Activated CD4-positive, alpha-beta T cell treated with anti-CD3 and anti-CD28 coated beads for 1 hour (primary cell): ENCODE measurements at places on chromosomes 6 and 20.

- DNase-seq, result no peak
Observed at GRCh38 chr6:84227044-84227433, 404 bp downstream of the CEP162 start.

DNA sequence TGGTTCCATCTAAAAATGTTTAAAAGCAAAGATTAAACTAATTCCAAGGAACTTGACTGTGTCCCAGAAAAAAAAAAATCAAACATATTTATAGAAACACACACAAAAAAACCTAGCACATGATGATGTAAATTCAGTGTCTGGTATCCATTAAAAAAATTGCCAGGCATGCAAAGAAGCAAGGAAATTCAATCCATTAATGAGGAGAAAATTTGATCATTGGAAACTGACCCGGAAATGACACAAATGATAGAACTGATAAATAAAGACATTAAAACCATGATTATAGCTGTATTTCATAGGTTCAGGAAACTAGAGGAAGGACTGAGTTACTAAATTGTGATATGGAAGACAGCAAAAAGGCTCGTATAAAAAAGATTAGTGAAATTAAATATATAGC lies 34.7 kb downstream of the PDYN start:
- DNase-seq, result no peak

DNA sequence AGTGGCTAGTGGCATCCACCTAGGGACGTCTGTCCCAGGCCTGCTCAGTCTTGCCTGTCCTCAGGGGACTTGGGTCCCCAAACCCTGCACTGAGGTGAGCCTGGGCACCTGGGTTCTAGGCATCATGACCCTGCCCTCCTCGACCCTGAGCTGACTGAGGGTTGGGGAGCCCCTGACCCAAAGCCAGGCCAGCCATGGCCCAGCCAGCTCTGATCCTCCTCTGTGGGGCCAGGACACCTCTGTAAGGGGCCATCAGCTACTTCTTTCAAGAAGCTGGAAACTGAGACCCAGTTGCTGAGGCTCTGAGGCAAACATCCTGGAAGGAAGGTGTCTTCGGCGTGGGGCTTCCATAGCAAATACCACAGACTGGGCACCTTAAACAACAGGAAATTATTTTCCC lies 329.3 kb downstream of the QKI start:
- no peak for DNase-seq

GRCh38 chr6:64482631-64483030 lies 847.0 kb downstream of the PHF3 start:
- no peak for DNase-seq

DNA sequence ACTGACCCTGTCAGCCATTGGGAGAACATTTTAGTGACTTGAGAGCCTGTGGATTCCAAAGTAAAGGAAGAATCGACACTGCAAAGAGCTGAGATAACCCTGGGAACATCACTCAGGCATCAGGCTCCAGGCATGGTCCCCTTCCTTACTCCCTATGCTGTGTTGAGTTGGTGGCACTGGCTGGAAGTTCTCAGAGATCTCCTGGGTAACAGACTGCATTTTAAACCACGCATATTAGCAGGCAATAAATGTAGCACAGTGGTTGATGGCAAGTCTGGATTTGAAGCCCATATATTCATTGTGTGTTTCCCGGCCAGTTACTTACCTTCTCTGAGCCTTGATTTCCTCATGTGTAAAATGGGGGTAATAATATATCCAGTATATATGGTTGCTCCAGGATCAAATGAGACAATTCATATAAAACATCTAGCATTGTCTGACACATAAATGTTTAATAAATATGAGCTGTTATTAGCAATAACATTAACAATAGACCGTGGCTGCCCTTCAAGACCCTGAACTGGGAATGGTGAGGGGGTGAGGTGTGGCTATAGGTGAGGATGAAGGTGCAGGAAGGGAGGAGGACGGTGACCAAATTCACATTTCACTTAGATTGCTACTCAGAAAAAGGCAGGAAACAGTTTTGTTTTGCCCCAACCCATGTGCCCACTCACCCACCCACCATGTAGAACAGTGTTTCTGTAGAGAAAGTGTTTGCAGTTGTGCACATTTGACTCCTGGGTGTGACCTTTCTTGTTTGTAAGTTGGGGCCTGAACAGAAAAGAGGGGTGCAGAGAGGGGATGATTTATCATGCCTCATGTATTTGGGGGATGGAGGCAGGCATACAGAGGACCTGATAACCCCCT lies 2.1 kb downstream of the PLCG1 start:
- no peak for DNase-seq

GRCh38 chr20:25173321-25173720 lies 22.2 kb upstream of the ENTPD6 start:
- DNase-seq, result no peak

DNA sequence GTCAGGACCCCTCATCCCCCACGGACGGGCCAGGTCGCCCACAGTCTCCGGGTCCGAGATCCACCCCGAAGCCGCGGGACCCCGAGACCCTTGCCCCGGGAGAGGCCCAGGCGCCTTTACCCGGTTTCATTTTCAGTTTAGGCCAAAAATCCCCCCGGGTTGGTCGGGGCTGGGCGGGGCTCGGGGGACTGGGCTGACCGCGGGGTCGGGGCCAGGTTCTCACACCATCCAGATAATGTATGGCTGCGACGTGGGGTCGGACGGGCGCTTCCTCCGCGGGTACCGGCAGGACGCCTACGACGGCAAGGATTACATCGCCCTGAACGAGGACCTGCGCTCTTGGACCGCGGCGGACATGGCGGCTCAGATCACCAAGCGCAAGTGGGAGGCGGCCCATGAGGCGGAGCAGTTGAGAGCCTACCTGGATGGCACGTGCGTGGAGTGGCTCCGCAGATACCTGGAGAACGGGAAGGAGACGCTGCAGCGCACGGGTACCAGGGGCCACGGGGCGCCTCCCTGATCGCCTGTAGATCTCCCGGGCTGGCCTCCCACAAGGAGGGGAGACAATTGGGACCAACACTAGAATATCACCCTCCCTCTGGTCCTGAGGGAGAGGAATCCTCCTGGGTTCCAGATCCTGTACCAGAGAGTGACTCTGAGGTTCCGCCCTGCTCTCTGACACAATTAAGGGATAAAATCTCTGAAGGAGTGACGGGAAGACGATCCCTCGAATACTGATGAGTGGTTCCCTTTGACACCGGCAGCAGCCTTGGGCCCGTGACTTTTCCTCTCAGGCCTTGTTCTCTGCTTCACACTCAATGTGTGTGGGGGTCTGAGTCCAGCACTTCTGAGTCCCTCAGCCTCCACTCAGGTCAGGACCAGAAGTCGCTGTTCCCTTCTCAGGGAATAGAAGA lies 978 bp downstream of the HLA-A start:
- DNase-seq, result no peak

DNA sequence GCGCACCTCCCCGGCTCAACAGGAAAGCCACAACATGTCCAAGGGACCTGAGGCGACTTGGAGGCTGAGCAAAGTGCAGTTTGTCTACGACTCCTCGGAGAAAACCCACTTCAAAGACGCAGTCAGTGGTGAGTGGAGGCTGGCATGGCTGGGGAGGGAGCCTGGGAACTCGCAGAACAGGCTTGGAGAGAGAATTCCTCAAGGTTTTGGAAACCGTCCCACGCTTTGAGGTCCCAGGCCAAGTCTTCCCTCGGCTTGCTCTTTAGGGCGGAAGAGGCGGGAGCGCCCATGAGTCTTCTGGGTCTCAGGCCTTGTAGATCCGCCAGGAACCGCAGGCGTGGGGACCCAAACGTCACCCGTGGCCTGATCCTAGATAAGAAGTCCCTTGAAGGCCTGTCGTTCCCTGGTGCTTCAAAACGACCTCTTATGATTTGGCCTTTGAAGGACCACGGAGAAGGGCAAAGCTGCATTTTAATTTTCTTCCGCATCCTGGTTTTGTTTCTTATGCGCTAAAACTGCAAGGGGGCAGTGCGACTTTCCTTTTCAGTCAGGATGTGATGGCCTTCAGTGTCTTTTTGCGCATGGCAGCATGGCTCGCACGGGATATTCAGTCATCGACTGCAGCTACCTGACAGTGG lies 2.0 kb downstream of the LAMP5 start:
- no peak for DNase-seq
